ENCODE measurements at places on chromosomes 4 and X.

DNA sequence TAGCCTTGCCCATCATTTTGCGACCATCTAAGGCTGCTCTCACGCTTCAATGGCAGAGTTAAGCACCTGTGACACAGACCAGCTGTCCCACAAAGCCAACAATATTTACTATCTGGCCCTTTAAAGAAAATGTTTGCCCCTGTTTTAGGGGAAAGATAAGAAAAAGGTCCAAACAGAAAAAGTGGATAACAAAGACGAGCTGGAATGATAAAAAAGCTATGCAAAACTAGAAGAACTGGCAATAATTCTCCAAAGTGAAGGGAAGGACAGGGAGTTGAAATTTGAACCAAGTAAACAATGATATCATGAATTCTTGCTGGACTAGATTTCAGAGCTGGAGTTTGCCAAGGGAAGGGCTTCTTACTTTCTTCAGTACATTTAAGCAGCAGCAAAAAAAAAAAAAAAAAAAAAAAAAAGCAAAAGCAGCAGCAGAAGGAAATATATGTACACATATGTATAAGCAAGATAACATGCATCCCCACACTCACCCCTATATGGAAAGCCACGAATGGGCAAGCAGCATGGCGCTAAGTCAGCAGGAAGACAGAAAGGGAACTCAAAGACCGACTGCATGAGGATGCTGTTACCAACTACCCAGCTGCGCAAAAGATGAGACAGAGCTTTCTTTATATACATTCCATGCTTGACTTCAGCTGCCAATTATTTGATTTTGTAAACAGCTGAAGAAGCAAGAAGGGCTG lies 12.5 kb downstream of the TRAPPC2 start:
- no peaks in the 10 kb centered on the region for H3K4me1 ChIP-seq
- H3K27me3 ChIP-seq: no peaks in the 10 kb centered on the region
- no peak overlapping the region for H3K4me3 ChIP-seq
- no peak overlapping the region for H3K27ac ChIP-seq

DNA sequence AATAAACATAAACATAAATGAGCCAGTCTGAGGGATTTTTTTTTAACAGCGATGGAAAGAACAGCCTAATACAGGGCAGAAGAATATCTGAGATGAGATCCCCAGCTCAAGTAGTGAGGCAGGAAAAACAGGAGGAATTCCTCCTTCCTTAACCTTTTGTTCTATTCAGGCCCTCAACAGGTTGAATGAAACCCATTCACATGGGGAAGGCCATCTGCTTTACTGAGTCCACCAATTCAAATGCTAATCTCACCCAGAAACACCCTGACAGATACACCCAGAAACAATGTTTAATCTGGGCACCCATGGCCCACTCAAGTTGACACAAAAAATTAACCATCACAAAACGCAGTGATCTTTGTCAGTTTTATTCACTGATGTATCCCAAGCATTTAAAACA lies 45.5 kb downstream of the SMIM31 start:
- H3K36me3 ChIP-seq: no peaks in the 10 kb centered on the region
- no peaks in the 10 kb centered on the region for H3K27me3 ChIP-seq
- no peaks in the 10 kb centered on the region for H3K4me1 ChIP-seq
- no peak for DNase-seq

DNA sequence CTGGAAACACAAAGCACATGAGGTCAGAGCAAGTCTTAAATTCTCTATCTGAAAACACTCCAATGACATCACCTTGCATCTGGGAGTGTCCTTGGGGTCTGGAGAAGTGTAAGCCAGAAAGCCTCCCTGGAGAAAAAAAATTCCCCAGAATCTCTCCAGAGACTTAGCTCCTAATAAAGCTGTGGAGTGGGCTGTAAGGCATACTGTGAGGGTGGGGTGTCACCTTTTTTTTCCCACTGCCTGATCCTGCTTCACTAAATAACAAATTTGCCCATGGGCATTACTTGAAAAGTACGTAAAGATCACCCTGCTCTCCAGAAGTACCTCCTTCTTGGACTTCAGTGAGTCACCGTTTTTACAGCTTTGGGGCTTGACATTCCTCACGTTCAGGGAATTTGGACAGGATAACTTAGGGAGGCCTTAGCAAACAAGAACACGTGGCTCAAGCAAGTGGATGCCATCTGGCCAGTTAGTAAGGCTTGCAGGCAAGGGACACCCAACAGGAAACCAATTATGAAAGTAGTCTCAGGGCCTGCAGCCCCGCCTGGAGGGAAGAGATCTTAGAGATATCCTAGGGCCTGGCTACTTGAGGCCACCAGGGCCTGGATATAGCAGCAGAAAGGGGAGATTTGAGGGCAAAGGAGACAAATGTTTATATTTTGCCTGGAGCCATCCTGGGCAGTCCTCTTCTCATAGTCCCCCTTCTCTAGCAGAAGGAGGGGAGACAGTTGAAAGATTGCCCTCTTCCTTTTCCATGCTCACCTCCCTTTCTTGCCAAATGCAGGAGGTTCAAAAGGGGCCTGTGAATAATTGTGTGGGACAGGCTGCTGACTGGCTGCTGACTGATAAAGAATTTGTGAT lies 60.1 kb upstream of the PLAC1 start:
- H3K36me3 ChIP-seq: no peaks in the 10 kb centered on the region
- no peak overlapping the region for H3K27ac ChIP-seq
- no peaks in the 10 kb centered on the region for H3K4me1 ChIP-seq
- DNase-seq: no peak
- H3K4me3 ChIP-seq: no peak overlapping the region

DNA sequence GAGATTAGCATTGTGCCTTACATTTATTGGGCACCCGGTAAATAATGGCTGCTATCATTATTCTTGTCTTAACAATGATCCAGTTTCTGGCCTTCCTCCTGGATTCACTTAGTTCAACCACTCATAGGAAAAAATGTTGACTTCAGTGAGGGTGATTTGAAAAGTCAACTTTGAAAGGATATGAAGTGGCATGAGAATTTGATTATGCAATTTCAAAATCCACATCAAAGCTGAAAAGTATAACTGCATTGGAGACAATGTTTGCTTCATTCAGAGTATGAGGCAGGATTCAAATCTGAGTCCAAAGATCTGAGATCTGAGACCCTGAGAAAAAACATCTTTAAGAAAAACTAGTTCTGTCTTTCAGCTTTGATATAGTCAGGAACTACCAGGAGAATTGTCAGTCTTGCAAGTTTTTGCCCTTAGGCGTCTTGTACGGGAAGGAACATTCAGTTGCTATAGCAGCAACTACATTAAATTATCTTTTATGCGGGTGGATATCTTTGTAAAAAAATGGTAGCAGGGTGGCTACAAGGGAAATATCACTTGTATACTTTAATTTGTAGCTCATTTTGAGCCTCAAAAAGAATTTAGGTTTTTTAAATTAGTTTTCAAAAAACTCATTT lies 587.5 kb upstream of the LCORL start:
- no peaks in the 10 kb centered on the region for H3K36me3 ChIP-seq
- H3K27me3 ChIP-seq: no peaks in the 10 kb centered on the region
- peaks cover 2% of the 10 kb centered on the region for H3K4me1 ChIP-seq
- no peak overlapping the region for H3K4me3 ChIP-seq
- H3K27ac ChIP-seq: no peak overlapping the region
- no peak for DNase-seq

GRCh38 chr4:158945529-158946108 lies 157.3 kb upstream of the RAPGEF2 start:
- no peaks in the 10 kb centered on the region for H3K36me3 ChIP-seq
- no peak for DNase-seq
- no peak overlapping the region for H3K4me3 ChIP-seq
- no peaks in the 10 kb centered on the region for H3K27me3 ChIP-seq
- H3K4me1 ChIP-seq: no peaks in the 10 kb centered on the region
- no peak overlapping the region for H3K27ac ChIP-seq

All from testis (tissue), 5 donors.